ENCODE measurements at places on chromosomes 5 and 9.

- DNase-seq, result no peak
These were observed 401.6 kb downstream of the PDE4D start for GRCh38 chr5:59491945-59492344.

DNA sequence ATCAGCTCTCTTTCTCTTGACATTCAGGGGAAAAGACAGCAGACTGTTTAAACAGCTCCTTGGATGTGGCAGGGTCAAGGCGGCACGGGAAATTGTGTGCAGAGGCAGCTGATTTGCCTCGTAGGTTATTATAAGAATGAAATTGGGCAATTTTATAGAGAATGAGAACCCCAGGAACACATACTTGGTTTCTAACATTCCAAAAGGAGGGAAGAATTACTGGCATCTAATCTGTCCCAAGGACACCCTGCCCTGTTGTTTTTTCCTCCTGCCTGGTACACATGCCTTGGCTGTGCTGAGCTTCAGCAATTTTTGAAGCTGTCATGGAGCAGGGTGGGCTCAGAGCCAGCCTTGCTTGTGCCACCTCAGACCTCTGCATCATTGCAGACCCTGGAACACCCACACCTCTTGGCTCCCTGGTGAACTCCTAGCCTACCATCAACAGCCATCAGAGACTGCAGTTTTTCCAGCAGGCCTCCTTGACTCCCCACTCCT is 143.6 kb downstream of the BOD1 start:
- no peak for DNase-seq

GRCh38 chr5:32534041-32534440 is 51.3 kb upstream of the SUB1 start:
- DNase-seq, result no peak

GRCh38 chr9:10633785-10634184 is 21.0 kb upstream of the PTPRD start:
- no peak for DNase-seq

- no peak for DNase-seq
These were observed 17.5 kb downstream of the KCNT1 start for GRCh38 chr9:135719472-135719871.

GRCh38 chr9:70112981-70113380 is 69.3 kb downstream of the MAMDC2 start:
- no peak for DNase-seq

- DNase-seq, result no peak
These were observed 3.4 kb upstream of the CCNO start for GRCh38 chr5:55236800-55237199.

DNA sequence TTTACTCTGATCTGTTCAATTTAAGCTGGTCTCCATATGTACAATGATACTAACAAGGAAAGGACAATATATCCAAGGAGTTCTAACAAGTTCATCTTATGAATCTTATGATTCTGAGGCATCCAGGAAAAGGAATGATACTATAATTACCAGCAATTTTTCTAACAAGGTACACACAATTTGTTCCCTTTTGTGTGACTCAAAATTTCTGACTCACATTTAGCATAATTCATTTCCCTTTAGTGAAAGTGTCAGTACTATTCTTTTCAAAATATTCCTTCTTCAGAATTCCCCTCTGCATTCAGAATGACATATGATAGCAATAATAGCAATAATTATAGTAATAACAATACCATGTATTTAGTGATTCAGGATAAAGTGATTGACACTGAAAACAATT is 594.8 kb downstream of the DMRTA1 start:
- no peak for DNase-seq

DNA sequence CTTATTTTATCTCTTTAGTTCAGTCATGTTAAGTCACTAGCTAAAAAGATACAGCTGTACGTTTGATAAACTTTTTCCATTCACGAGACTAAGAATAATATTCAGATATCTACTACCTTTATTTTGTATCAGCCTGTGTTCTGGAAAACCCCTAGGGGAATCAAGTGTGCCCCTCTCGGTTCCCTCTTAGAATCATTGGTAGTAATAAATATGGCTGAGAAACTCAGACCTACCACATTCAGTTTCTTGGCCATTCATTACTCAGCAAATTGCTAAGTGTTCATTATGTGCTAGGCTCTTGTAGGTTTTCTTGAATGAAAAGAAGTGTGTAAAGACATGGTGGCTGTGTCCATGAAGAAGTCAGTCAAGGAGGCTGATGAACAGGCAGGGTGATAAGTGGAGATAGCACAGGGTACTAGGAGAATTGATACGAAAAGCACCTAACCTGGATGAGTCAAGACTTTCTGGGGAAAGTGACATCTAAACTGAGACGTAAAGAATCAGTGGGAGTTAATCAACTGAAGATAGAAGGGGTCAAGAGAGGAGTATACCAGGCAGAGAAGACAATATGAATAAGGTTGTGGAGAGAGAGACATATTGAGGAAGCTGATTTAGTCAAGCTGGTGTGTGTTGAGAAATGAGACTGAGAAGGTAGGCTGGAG is 86.2 kb downstream of the CSNK1G3 start:
- no peak for DNase-seq

- peak; percentile 76 for DNase-seq
These were observed 500.0 kb downstream of the SPATA31D1 start for GRCh38 chr9:82488313-82489200.

- DNase-seq, result no peak
These were observed 791.2 kb upstream of the ZNF608 start for GRCh38 chr5:125537661-125538060.

DNA sequence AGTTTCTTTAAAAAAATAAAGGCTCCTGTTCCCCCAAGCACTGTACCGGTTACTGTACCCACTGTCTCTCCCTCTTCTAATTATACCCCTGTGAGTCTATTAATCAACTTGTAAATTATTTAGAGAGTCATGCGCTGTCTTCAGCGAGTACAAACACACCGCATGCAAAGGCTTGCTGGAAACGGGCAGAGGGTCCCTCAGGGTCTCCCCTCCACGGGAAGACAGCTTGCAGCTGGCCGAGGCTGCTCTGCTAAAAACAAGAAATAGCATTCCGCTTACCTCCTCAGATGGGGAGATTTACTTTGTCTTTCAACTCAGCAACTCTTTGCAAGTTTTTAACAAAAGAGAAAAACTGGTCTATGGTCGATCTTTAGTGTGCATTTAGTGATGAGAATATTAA is 71.8 kb downstream of the AK8 start:
- no peak for DNase-seq

DNA sequence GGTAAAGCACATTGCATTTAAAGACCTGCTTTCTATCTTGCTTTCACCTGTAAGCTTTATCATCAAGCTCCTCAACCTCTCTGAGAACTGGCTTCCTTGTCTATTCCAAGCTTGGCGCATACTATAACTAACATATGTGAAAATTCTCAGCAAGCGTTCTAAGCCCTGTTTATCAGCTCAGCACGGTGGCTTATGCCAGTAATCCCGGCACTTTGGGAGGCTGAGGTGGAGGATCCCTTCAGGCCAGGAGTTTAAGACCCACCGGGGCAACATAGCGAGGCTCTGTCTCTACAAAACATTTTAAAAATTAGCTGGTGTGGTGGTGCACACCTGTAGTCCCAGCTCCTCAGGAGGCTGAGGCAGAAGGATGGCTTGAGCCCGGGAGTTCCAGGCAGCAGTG is 1.6 kb upstream of the ATP6V0E1 start:
- no peak for DNase-seq
